ENCODE measurements at places on chromosomes 16 and 17. TPM values are rescaled to one million over a fixed set of nuclear protein-coding genes. Genes with fewer than 3 reads are reported as not detected.

GRCh38 chr17:54900457-54901229 is at the start of gene TOM1L1:
TSS of gene TOM1L1 (plus strand) at chr17:54900852. CDS start at chr17:54900866, 14 bp downstream.
- no peaks in the 10 kb centered on the region for H3K27me3 ChIP-seq
- peak within 1 kb of the TSS; percentile 98 for H3K27ac ChIP-seq
- peaks cover 16% of the 10 kb centered on the region for H3K4me1 ChIP-seq
- DNase-seq, result peak; percentile 94

GRCh38 chr16:83831456-83831987 is 23.7 kb downstream of the HSBP1 start:
- no peak overlapping the region for H3K27ac ChIP-seq
- DNase-seq, result peak; percentile 70
- H3K4me3 ChIP-seq, result no peak overlapping the region
- no peaks in the 10 kb centered on the region for H3K36me3 ChIP-seq

GRCh38 chr17:1969712-1970111 is 55.4 kb downstream of the RTN4RL1 start:
- H3K27me3 ChIP-seq, result no peaks in the 10 kb centered on the region
- no peak for DNase-seq
- H3K27ac ChIP-seq, result no peak overlapping the region
- no peak overlapping the region for H3K4me3 ChIP-seq
- H3K36me3 ChIP-seq, result no peaks in the 10 kb centered on the region

GRCh38 chr16:30948667-30949649 is at the start of gene ORAI3:
TSS of gene ORAI3 (plus strand) at chr16:30949068. CDS start at chr16:30949290, 222 bp downstream.
- H3K36me3 ChIP-seq, result peaks cover 7% of the 10 kb centered on the region
- DNase-seq, result peak; percentile 87
- H3K4me1 ChIP-seq, result peaks cover 7% of the 10 kb centered on the region
- no peaks in the 10 kb centered on the region for H3K27me3 ChIP-seq
- H3K4me3 ChIP-seq, result peak within 1 kb of the TSS; percentile 92
- H3K27ac ChIP-seq, result peak within 1 kb of the TSS; percentile 100

DNA sequence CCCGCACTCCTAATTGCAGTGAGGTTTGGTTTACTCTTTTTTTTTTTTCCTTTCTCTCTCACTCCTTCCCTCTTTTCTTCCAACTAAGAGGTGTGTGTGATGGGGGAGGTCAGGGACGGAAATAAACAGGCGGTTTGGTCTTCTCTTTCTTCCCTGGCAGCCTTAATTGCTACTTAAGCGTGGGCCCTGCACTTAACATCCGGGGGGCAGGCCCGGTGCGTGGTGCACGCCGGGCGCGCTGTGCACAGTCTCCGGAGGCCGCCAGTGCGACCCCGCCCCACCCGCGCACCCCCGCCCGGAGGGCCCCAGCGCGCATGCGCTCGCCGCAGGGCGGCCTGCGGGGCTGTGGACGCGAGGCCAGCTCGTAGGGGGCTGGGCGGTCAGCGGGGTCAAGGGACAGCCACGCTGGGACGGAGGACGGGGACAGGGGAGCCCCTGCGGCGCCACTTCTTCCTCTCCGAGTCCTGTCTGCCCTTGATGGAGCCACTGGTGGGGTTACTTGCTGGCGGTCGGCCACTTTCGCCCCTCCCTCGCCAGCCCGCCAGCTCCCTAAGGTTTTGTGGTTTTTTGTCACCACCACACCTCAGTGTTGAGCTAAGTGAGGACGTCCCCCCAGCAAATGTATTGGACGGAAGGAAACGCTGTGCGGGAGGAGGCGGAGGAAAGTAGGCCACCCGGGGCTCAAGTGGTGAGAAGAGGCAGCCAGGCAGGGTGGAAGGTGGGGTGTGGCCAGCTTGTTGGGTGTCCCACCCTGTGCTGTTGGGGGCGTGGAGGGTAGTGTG is 120.9 kb downstream of the MRM1 start:
- H3K36me3 ChIP-seq, result no peaks in the 10 kb centered on the region
- DNase-seq, result peak; percentile 64
- H3K27me3 ChIP-seq, result no peaks in the 10 kb centered on the region
- H3K4me3 ChIP-seq, result peak overlapping the region; percentile 61

Gene SRL
- not detected for total RNA-seq

Gene PTGES3L
- 2.3 TPM for total RNA-seq
